ENCODE measurements at places on chromosomes 3 and 15.

DNA sequence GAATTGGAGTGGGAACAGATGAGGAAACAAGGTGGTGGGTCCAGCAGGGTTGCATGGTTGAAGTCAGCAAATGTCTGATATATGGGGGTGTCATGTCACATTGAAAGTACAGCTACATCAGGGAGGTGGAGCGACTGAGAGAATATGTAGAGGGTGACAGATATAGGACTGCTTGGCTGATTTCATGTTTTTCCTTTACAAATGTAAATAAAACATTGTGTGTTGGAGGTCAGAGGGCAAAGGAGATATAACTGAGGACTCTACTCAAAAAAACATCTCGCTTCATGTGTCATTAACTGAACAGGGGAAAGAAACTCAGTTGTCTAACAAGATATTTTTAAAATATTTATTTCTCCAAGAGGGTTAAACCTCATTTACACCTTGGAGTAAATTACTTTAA lies 177.7 kb downstream of the TIGIT start:
- no peak for DNase-seq

- DNase-seq = no peak
Observed at GRCh38 chr3:188769831-188770230, 401.9 kb upstream of the TPRG1 start.

DNA sequence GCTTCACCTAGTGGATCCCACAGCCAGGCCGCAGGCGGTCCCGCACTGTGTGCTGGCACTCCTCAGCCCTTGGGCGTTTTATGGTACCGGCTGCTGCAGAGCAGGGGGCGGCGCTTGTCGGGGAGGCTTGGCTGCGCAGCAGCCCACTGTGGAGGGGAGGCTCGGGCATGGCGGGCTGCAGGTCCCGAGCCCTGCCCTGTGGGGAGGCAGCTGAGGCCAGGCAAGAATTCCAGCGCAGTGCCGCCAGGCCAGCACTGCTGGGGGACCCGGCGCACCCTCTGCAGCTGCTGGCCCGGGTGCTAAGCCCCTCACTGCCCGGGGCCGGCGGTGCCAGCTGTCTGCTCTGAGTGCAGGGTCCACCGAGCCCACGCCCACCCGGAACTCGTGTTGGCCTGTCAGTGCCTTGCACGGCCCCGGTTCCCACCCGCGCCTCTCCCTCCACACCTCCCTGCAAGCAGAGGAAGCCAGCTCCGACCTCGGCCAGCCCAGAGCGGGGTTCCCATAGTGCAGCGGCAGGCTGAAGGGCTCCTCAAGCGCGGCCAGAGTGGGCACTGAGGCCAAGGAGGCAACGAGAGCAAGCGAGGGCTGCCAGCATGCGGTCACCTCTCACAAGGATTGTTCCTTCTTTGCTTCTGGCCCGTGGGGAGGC lies 435.0 kb upstream of the ATP10A start:
- no peak for DNase-seq

DNA sequence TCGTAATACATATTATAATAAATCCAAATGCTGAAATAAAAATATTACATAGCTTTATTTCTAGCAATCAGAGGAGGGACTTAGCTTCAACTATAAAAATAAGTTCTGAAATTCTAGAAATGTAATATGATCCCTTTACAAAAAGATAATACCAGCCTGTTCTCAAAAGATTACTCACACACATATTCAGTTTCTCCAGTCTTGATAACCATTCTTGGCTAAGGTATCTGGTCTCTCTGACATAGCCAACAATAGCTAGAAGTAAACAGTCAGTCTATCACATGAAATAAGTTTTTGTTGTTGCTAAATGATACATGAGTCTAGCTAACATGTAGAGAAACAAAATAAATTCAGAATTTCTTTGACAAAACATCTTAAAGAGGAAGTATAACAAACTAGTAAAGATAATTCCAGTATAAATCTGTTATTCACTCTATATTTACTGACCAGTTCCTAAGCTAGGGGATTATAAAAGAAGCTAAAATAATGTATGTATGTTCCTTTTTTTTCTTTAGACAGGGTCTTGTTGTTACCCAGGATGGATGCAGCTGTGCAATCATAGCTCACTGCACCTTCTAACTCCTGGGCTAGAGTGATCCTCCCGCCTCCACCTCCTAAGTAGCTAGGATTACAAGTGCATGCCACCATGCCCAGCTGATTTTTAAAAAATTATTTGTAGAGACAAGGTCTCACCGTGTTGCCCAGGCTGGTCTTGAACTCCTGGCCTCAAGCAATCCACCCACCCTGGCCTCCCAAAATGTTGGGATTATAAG lies 170.6 kb downstream of the TBL1XR1 start:
- DNase-seq = no peak

DNA sequence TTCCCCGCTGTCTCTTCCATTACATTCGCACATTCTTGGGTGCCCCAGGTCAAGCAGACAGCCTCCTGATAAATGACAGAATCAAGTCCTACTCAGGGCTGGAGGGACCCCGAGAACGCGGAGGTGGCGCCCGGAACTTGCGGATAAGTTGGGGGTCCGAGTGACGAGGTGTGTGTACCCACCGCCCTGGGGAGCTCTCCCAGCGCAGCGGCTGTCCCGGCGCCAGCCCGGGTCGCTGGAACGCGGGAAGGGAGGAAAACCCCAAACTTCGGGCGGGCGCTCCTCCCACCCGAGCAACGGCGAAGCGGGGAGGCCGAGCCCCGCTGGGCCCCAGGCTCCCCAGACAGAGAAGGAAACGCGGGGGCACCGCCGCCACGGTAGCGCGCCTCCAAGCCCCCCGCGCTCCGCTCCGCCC lies 550 bp downstream of the CLN6 start:
- DNase-seq = no peak

DNA sequence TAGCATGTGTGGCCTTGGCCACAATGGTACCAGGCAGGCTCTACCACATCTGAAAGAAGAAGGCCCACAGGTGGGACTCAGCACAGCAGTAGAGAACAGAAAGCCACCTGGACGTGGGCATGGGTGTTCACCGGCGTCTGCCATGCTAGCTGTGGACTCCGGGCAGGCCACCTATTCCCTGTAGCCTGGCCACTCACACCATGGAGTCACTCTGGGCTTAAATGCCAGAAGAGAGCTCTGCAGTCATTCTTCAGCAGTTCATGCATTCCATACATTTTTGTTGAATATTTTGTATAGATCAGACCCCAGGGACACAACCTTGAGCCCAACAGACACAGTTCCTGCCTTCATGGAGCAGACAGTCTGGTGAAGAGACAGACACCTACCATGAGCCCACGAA lies 138.6 kb downstream of the SRGAP3 start:
- DNase-seq = no peak

DNA sequence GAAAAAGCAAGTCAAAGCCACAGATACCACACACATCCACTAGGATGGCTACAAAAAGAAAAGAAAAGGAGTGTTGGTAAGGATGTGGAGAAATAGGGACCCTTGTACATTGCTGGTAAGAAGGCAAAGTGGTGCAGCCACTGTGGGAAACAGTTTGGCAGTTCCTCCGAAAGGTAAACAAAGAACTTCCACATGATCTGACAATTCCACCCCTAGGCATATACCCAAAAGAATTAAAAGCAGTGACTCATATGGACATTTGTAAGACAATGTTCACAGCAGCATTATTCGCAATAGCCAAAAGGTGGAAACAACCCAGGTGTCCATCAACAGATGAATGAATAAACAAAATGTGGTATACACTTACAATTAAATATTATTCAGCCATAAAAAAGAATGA lies 22.2 kb upstream of the GMPPB start:
- no peak for DNase-seq

DNA sequence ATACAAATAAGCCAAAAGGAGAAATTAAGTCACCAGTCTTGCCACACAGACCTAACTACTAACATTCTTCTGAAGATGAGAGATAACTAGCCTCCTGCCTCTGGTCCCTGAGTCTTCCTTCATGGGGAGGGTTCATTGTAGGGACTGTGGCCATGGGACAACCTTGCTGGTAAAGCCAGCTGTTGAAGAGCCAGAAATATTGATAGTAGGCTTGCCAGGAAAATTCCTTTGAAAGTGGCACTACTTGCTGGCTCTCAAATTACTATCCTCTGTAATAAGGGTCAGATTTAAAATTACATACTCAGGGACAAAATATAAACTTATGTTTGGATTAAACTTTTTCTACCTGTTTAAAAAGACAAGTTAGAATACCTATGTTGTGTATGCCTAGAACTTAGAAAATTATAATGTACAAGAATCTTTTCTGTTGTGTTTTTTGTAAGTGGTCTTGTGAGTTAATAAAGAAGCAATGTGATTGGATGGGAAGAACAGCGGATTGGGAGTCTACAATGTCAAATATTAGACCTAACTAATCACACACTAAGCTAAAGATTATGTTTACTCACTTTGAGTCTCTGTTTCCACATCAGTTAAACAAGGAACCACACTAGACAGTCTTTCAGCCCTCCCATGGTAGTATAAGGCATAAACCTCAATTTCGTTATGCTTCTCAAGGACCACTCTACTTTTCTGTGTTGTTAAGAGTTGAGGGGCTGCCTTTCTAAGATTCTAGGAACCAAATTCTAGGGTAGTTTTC lies 60.0 kb upstream of the TRIM71 start:
- no peak for DNase-seq

- peak; percentile 26 for DNase-seq
Observed at GRCh38 chr15:87672309-87673288, 583.9 kb downstream of the NTRK3 start.

Data from retina (tissue), 1 donor.